ENCODE measurements at places on chromosomes 4 and X.

- no peak for DNase-seq
Measured at GRCh38 chrX:139776599-139776998, 68.6 kb upstream of the MCF2 start.

DNA sequence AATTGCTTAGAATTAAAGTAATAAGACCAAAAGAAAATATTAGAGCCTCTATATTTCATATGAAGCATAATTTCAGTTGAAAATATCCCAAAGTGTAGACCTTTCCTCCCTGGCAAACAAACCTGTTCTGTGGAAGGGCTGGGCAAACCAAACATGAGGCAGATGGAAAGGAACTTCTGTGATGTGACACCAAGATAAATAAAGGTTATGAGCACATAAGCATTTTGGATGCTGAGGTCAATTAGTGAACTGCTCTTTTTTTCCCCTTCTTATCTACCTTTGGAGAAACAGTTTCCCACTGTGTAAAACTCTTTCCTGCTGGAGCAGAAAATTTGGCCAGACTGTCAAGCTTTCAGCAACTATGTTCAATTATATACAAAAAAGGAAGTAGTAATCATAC is 109.6 kb upstream of the STIM2 start:
- no peak for DNase-seq

GRCh38 chr4:1978741-1979476 is 29.9 kb downstream of the NELFA start:
- no peak for DNase-seq

- no peak for DNase-seq
Measured at GRCh38 chrX:456551-457291, 70.0 kb upstream of the PPP2R3B start.

DNA sequence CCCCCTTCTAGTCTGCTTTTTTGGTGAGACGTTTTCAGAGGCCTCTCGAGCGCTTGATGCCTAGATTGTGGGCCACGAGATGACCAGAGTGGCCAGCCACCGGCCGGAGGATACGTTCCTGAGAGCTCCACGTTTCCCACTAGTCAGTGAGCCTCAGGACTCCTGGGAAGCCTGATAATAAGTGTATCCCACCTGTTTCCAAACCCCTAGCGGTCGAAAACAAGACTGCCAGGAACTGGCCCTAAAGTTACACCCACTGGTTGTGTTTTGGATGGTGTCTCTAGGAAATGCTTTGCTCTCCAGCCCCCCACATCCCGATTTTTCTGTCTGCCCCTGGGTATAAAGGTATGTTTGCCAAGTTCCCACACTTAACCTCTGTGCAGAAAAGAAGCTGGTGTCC is 4.6 kb upstream of the RS1 start:
- DNase-seq, result no peak
